ENCODE measurements at places on chromosomes 16 and 17.

- peak; percentile 42 for DNase-seq
These were observed 510.7 kb downstream of the MAF start for GRCh38 chr16:79089735-79090284.

- no peak for DNase-seq
These were observed 338.7 kb downstream of the GRIN2A start for GRCh38 chr16:9843424-9844018.

GRCh38 chr17:83186751-83187421 is 107.5 kb downstream of the METRNL start:
- DNase-seq = no peak

DNA sequence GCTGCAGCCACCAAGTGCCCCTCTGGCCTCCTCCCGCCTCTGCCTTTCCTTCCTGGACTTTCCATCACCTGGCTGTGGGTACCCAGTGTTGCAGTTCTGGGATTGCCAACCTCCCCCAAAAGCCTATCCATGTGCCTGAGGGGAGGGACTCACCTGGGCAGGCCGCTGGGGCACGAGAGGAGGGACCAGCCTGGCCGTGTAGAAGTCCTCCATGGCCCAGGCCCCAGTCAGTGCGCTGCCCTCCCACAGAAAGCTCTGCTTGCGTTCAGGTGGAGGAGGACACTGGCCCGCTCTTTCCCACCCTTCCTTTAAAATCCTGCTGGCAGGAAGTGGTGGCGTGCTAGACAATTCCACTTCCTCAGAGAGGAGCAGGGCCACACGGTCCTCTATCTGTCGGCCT is 14.2 kb downstream of the SLX4 start:
- DNase-seq = no peak

- no peak for DNase-seq
These were observed 2.9 kb upstream of the PGS1 start for GRCh38 chr17:78375401-78376151.

Data from stimulated activated CD4-positive, alpha-beta T cell treated with anti-CD3 and anti-CD28 coated beads, Interleukin-2, amount 100 ng/mL, for 48 hours (primary cell).